ENCODE measurements at places on chromosomes 13 and 19. TPM values are rescaled to one million over a fixed set of nuclear protein-coding genes. Genes with fewer than 3 reads are reported as not detected.

NXNL1 gene
- total RNA-seq: not detected

SELENOV gene
- total RNA-seq: not detected

ANGPTL4 gene
- total RNA-seq: 4.7 TPM

FPR3 gene
- 1.9 TPM for total RNA-seq

IGFL3 gene
- total RNA-seq: not detected

MIA gene
- not detected for total RNA-seq

TMEM147 gene
- total RNA-seq: 65.5 TPM

C19orf67 gene
- not detected for total RNA-seq

GPR183 gene
- 2.9 TPM for total RNA-seq

EMC10 gene
- 100 TPM for total RNA-seq

MCEMP1 gene
- 0.30 TPM for total RNA-seq

ZNF415 gene
- total RNA-seq: 31.0 TPM

CD33 gene
- total RNA-seq: 16.6 TPM

CDC42EP5 gene
- 11.8 TPM for total RNA-seq

METTL21C gene
- total RNA-seq: not detected

RPS15 gene
- 517 TPM for total RNA-seq

VASP gene
- 44.8 TPM for total RNA-seq

ZNF541 gene
- total RNA-seq: 2.3 TPM

EXOC3L2 gene
- total RNA-seq: 1.3 TPM

CLEC17A gene
- total RNA-seq: not detected

KBTBD6 gene
- total RNA-seq: 6.8 TPM

DCT gene
- 0.27 TPM for total RNA-seq

ZNF304 gene
- 11.2 TPM for total RNA-seq

GARIN5A gene
- 1.7 TPM for total RNA-seq

ELANE gene
- not detected for total RNA-seq

ZNF296 gene
- 0.29 TPM for total RNA-seq

ZNF208 gene
- total RNA-seq: 37.9 TPM

ONECUT3 gene
- total RNA-seq: not detected

NLRP12 gene
- total RNA-seq: 0.28 TPM

ZNF835 gene
- total RNA-seq: 3.0 TPM

SIGLECL1 gene
- not detected for total RNA-seq

GYS1 gene
- 176 TPM for total RNA-seq

LILRB3 gene
- total RNA-seq: 1.8 TPM

VSTM2B gene
- total RNA-seq: not detected

SCN1B gene
- total RNA-seq: 70.5 TPM

ZNF560 gene
- total RNA-seq: not detected

BAX gene
- 30.4 TPM for total RNA-seq

KLK14 gene
- 0.64 TPM for total RNA-seq

CALR3 gene
- total RNA-seq: not detected

LGALS7 gene
- not detected for total RNA-seq

KIR2DL3 gene
- not detected for total RNA-seq

CAMSAP3 gene
- total RNA-seq: 0.19 TPM

PSPN gene
- 0.76 TPM for total RNA-seq

CACNG8 gene
- total RNA-seq: 0.11 TPM

CD37 gene
- total RNA-seq: 5.5 TPM

Data from heart right ventricle (tissue), 16 donors.